Activated T-cell treated with anti-CD3 and anti-CD28 coated beads, Interleukin-2, amount 50 U/mL, for 24 hours (primary cell): ENCODE measurements at places on chromosomes 5 and 9.

DNA sequence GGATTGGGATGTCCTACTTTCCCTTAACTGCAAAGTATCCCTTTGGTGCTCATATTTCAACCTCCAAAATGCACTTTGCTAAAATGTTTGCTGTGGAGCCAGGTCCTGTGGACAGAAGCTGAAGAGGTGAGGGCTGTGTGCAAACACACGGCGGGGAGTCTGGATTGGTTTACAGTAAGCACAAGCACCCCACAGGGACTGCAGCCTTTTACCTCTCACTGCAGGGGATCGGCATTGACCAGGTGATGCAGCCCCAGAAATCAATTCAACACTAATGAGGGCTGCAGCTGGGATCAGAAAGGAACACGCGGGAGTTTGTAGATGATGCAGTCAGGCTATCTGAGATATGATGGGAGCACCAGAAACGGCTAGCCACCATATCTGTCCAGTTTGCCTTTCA is 450.9 kb downstream of the CCDC171 start:
- no peak for DNase-seq

- no peak for DNase-seq
Observed at GRCh38 chr9:31355159-31355882, 1029.1 kb upstream of the ACO1 start.

DNA sequence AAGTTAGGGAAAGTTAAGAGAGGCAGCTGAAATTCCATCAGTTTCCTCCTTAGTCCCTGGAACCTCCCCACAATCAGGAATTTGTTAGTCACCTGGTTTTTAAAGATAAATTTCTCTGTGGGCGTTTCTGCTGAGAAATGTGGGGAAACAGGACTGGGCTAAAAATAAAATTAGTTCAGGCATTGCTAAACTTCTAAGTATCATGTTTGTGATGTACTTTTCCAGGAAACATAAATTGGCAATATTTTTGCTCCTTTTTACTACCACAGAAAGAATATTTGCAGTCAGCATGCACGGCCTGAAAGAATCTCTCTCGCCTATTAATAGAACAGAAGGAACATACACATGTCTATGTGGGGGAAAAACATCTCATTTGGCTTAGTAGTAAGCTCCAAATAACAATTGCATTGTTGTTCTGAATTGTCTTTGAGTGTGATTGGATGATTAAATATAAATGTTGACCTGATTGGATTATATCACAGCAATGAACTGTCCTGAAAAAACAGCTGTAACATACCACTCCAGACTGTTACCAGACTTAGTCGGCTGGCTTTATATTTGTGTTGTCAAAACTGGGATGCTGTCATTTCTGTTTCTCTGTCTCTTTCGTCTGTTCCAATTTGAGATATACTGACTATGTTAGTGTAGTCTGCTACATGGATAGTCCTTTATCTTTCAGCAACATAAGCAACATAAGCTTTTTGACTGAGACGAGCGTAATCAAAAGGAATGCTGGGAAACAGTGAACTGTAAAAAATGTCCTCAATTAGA is 12.9 kb downstream of the TJP2 start:
- DNase-seq = no peak

DNA sequence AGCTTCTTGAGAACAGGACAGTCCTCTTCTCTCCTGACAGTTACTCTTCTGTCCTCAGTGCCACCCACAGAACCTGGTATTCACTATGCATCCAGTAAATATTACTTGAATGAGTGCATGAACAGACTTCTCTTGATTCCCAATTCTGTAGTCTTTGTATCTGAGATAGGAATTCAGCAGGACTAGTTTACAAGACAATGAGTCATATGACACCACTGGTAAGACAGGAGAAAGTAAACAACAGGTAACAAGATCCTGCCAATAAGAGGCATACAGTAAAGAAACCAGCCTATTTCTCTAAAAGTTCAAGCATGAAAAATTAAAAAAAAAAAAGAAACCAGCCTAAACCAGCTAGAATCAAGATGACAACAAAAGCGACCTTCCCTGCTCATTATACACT is 6.2 kb downstream of the ZNF883 start:
- no peak for DNase-seq

DNA sequence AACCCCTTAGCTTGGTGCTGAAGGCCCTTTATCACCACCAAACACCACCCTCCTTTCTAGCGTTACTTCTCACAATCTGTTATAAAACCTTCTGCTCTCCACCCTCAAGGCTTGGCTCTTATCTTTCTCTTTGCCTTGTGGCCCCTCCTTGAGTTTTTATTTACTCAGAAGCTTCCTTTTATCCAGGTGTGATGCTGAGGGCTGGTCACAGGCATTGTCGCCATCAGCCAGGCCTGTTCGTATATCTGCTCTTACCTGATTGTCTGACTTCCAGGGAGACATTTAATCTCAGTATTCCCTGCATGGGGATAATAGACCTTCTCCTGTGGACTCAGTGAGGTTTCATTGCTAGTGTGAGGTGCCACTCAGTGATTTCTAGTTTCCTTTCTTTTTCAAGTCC is 34.2 kb downstream of the MEGF10 start:
- no peak for DNase-seq

DNA sequence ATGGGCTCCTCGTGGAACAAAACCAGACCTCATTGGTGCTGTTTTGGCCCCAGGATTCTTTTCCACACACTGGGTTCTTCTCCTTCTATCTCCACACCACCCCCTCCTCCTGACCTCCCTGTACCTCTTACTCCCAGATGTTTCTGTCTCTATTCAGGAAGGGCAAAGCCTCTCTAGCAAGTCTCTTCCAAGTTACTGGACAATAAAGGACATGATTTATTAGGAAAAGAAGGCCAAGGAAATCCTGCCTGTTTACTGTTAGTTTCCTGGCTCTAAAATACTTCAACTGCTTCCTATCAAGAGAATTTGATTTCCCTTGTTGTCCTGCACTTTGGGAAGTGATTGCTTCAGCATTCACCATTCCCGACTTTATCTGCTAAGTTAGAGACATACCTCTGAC is 262.0 kb downstream of the SAXO1 start:
- no peak for DNase-seq

DNA sequence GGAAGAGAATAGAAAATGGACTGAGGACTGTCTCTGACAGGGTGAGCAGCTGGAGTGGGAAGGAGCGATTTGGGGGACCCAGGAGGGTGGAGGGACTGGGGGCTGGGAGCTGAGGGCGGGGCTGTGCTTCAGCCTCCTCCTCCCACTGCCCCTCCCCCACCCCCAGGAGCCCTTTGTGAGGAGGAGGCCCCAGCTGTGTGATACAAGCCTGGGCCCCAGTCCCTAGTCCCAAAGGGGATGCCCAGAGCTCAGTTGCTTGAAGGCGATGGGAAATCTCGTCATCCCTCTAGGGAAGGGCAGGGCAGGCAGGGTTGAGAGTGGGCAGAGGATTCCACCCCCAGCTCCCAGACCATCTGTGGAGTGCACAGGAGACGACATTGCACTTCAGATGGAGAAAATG is at the start of gene SPATA31E1:
Gene SPATA31E1 (plus strand): TSS at position 251 of the 400 bp plus-strand sequence. CDS start 15 bp downstream, at position 266.
- DNase-seq = peak; percentile 17

- no peak for DNase-seq
Observed at GRCh38 chr9:88812938-88813637, 178.2 kb upstream of the S1PR3 start.

DNA sequence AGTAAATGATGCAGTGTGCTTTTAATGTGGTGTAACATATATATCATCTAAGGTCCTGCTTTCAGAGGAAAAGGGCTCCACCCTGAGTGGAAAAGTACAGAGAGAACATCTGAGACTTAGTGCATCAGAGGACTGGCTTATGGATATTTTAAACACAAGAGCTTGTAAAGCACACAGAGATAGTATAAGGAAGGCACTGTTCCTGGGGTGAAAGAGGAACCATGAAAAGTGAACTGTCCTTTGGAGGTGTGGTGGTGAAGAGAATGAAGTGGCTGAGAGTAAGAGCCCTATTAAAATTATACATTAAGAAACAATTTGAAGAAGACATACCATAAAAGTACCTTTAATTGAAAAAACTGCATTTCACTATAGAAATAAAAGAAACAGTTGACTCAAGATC is 68.9 kb downstream of the CSF2 start:
- DNase-seq = no peak

DNA sequence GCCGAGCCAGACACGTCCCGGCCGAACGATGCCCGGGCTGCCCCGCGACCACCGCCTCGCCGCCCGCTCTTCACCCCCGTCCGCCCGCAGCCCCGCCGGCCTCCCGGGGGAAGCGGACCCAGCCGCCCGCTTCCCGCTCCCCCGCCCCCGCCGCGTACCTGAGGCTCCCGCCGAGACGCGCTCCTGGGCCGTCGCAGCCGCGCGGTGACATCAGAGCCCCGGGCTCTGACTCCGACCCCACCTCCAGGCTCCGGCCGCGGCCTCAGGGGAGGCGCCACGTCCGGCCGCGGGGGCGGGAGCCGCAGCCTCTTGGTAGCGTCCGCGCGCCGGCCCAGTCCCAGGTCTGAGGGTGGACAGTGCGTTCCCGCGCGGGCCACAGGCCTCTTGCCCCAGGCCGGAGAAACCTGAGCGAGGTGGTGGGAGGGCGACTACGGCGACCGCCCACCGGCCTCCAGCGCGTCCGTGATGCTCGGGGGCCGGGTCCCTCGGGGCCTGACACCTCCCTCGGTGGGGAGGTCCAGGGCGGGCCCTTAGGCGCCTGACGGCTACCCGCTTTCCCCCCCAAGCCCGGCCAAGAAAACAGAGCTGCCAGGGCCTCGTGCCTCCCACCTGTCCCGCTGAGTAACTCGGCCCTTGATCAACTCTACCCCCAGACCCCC is at the start of gene SHROOM1:
Gene SHROOM1 (minus strand): TSS at position 212 of the 659 bp plus-strand sequence. CDS start 4,507 bp downstream, outside the sequence.
- no peak for DNase-seq

DNA sequence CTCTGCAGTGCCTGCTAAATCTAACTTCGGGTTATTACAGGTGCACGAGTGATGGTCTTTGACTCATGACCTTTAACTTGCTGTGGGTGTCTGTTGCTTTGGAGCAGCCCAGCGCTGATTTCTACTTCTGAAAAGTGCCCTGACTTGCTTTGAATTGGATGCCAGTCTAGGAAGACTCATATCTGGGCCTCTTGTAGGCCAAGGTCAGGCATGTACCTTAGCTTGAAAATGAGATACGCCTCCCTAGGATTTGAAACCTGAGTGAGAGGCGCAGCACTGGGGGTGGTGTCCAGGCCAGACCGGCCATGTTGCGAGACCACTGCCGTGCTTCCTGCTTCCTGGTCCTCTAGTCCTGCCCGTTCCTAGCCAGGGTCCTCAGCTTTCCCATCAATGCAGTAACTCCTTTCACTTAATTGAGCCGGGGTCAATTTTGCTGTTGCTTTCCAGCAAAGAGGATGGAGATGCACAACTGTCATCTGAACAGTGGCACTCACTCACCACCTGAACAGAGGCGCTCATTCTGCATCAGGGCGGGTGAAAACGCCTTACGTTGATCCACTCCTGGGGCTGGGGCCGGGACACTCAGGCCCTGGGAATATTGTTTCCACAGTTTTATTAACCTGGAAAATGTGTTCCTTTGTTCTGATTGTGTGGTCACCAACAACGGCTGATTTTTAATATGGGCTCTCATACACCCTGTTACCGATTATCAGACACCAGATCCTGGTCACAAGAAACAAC is 14.3 kb downstream of the PCAT7 start:
- DNase-seq = no peak

GRCh38 chr9:76271755-76272154 is 122.5 kb downstream of the RFK start:
- no peak for DNase-seq

GRCh38 chr5:139268364-139269202 is 25.0 kb upstream of the MATR3 start:
- no peak for DNase-seq

- no peak for DNase-seq
Observed at GRCh38 chr9:28073270-28073669, 500.0 kb upstream of the C9orf72 start.

- no peak for DNase-seq
Observed at GRCh38 chr5:143126174-143127019, 277.1 kb downstream of the NR3C1 start.

GRCh38 chr5:14351086-14351661 is 208.0 kb downstream of the TRIO start:
- DNase-seq = no peak

DNA sequence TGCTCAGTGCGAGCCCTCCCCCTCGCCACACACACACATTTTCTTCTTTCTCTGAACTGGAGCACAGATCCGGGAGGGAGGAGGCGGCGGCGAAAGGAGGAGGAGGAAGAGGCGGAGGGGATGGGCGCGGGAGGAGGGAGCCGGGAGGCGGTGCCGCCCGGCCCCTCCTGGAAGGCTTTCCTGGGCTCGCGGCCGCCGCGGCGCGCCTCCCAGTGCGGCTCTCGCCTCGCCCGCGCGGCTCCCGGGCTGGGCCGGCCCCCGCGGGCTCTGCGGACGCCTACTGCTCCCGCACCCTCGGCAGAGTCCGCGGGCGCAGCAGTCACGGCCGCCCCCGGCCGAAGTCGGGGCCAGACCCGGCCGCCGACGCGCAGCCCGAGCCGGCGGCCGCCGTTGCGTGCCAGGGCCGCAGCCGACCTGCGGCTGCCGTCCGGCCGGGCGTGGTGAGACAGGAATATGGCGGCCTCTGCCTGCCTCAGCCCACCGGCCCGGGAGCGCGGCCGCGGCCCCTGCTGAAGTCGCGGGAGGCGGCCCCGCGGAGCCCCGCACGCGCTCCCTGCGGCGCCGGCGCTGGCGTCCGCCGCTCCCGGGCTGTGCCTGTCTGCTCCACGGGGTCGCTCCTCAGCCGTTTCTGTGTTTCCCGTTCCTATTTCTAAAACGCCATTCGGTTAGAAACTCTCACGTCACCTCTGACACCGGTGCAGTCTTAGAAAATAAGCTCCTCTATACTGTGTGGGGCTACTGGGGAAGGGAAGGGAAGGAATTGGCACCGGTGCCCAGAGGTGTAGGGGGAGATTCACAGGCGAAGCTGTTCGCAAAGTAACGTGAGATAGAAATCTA is 500 bp upstream of the GNAQ start:
- DNase-seq = peak; percentile 71

DNA sequence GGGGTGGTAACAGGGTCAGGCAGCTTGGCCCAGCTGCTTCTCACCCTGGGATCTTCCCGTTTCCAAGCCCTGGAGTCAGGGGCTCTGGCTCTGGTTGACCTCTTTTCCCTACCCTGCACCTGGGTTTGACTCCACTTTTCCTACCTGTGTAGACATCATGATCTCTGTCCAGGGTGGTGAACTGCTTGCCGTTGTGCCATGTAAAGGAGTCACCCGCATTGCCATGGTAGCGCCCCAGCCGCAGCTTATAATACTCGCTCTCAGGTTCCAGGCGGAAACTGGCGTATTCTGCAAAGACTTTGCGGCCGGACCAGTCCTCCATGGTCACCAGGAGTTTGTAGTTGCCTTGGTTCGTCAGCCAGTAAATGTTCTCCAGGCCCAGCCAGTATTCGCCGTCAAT is 30.9 kb downstream of the ANGPTL2 start:
- DNase-seq = no peak

DNA sequence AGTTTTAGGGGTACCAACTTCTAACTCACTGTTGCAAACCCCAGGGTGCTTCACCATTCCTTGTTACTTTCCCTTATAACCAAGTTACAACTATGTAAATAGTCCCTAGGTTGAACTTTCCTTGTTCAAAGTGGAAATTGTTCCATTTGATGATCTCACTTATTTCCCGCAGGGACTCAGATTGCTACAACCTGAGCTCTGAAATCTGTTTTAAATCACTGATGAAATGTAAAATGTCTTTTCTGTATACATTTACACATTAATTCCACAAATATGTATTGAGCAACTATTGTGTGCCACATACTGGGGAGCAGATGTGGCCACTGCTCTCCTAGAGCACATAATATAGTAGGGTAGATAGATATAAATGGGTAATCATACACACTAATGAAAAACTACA is 69.1 kb upstream of the TARS1 start:
- no peak for DNase-seq
